ENCODE measurements at places on chromosomes 4 and X.

GRCh38 chrX:9905721-9906120 is 61.4 kb upstream of the CLDN34 start:
- ATAC-seq: peak; percentile 51

DNA sequence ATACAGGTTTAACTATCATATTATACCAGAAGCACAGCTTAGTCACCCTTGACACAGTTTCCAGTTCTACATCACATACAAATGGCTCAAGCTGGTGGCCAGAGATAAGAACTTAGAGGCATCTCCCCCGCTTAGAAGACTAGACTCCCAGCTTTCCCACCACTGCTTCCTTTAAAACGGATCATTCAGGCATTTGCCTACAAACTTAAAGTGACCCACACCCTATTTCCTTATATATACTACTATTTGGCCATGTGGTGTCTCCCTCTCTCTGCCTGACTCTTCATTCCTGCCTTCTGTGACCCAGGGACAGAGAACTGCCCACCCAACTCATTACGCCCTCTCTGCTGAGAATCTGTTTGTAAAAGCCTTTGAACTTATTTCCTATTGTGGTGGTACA is 781.2 kb upstream of the DIAPH2 start:
- ATAC-seq: no peak

- ATAC-seq: no peak
Measured at GRCh38 chr4:101864660-101865059, 74.1 kb downstream of the BANK1 start.

GRCh38 chr4:185256446-185256845 is 47.0 kb downstream of the SNX25 start:
- peak; percentile 39 for ATAC-seq

DNA sequence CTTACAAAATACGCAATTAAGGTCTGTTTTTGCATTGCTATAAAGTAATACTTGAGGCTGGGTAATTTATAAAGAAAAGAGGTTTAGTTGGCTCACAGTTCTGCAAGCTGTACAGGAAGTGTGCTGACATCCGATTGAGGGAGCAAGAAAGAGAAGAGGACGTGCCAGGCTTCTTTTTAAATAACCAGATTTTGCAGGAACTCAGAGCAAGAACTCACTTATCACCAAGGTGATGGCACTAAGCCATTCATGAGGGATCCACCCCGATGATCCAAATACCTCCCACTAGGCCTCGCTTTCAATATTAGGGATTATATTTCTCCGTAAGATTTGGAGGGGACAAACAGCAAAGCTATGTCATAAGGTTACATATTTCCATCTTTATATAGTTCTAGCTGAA is 456.7 kb downstream of the GLUD2 start:
- no peak for ATAC-seq

GRCh38 chr4:2007804-2008670 is 737 bp downstream of the NELFA start:
- ATAC-seq: no peak

DNA sequence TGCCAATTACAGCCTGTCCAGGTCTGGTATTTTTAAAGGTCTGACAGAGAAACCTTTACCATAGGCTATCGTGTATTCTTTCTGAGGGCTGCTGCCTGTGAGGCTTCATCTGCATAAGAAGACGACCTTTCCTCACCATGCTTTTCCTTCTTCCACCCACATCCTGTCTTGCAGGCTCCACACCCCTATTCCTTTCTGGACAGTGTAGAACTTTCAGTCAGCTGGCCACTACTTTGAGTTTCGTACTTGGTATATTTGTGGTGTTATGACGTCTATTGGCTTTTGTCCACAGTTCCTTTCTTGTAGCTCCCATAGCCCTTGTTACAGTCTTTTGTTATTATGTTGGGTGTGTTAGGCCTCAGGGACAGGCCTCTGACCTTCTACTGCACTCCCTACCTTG is 311.4 kb downstream of the RAPGEF2 start:
- ATAC-seq: no peak

GRCh38 chrX:39822133-39822748 is 275.5 kb downstream of the BCOR start:
- ATAC-seq: no peak

- no peak for ATAC-seq
Measured at GRCh38 chr4:133823177-133823576, 378.4 kb downstream of the PABPC4L start.

DNA sequence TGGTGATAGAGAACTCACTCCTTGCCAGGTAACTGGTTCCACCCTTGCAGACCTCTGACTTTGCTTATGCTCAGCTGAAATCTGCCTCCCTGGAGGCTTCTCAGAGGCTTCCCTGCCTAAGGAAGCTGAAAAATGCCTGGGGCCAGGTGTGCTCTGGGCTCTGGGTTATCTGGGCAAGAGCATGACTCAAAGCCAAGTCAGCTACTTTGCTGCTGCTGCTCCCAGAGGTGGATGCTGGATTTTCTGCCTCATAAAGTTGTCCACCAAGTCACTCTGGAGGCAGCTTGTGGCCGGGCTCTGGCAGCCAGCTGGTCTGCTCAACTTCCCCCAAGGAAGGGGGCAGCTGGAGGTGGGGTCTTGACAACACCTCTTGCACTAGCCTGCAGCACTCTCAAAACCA is 132.7 kb downstream of the PJA1 start:
- ATAC-seq: no peak

GRCh38 chr4:121213940-121214339 is 49.8 kb upstream of the TNIP3 start:
- ATAC-seq: peak; percentile 79

DNA sequence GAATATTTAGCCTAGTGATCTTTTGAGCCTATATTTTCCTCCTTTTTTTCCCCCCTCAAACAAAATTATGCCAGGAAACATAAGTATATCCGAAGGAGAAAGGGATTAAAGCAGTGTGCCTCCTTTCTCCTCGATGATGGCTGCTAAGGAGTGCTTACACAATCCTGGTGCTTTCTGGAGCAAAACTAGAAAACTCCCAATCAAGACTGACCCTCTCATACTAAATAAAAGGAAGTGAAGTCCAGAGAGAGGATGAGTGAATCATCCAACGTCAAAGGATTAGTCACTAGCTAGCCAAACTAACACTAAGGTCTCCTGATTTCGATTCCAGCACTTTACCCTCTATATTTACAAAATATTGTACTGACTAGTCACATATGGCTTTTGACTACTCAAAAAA is 146.8 kb downstream of the PPP3CA start:
- ATAC-seq: peak; percentile 92

DNA sequence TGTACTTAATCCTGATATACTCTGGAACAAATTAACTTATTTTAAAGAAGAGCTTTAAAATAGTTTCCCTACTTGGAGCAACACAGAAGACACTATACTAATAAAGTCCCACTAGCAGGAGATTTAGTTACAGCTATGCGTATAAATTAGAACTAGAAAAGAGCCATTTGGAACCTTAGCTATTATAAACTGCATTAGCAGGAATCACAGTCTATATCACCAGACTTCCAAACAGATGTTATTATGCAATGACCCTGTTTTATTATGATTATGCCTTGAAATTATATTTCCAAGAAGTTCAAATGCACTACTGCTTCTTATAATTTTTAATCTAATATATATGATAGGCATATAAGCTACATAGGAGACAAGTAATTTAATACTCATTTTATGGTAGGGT is 95.5 kb upstream of the WDR44 start:
- ATAC-seq: no peak

GRCh38 chr4:88709989-88710388 is 12.4 kb upstream of the NAP1L5 start:
- ATAC-seq: peak; percentile 73

DNA sequence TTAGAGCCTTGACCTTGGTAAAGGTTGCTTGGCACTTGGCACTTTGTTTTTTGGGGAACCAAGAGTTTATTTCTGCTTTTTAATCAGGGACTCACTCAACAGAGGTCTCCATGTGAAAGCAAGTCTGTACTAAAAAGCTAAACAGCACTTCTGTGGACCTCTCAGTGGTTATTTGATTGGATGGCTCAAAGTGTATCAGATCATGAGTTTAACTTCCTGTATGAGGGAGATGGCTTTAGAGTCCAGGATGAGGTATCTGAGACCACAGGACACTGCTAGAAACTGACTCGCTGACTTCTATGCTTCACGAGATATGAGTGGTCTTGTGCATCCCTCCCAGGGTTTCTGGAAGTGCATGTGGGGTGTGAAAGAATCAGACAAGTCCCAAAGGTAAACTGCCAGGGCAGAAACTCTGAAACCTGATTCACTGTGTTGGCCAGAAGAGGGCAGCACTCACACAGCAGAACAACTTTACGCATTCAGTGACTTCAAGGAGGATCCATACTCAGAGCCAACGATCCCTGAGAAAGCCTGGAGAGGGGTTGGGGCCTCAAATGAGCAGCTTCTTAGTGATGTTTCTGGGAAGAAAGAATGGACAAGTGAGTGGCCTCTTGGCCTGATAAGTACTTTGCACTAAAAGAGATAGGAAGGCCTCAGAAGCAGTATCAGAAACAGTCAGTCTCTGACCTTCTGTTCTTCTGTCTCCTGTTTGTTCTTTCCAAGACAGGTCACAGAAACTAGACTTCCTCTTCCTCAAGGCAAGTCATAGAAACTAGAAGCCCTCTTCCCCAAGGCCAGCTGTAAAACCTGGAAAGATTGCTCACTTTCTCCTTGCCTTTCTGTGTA is 220.3 kb upstream of the CXCL13 start:
- peak; percentile 69 for ATAC-seq

DNA sequence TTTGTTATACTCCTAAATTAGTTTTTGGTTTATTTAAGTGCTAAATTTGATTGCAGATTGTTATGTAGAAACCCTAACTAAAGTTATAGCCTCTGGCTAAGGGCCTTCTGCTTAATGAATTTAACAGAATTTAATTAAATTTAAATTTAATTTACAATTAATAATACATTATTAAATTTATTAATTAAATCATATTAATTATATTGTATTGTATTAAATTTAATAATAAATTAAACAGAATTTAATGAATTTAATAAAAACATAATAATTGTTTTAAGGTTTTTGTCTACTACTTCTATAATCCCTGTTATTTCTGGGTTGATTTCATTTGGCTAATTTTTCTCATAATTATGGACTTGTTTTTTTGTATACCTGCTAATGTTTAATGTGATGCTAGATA is 141.9 kb upstream of the TECRL start:
- no peak for ATAC-seq

- ATAC-seq: no peak
Measured at GRCh38 chrX:11953615-11954014, 184.7 kb upstream of the FRMPD4 start.

DNA sequence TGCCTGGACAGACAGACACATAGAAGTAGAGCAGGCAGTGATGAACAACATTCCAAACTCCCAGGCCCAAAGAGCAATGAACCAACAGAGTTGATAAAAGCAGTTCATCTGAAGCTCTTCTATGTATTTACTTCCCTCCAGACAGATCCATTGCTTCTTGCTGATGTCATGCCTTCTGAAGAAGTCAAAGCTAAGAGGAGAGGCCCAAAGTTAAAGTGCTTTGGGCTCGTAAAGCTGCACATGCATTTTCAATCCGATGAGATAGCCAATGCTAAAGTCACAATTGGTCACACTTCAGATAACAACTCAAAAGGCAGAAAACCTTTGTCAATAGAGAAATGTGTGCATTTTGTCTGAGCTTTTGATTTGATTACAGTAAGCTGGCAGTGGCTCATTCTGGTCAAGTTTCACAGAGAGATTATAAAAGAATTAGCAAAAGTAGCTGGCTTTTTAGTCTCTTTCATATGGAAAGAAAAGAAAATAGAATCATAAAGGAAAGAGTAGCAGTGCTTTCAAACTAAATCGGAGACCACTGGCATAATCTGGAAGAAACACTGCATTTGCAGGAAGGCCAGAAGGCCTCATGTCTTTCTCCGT is 82.0 kb downstream of the GPC4 start:
- no peak for ATAC-seq

GRCh38 chr4:23614284-23614892 is 275.5 kb downstream of the PPARGC1A start:
- ATAC-seq: peak; percentile 42

DNA sequence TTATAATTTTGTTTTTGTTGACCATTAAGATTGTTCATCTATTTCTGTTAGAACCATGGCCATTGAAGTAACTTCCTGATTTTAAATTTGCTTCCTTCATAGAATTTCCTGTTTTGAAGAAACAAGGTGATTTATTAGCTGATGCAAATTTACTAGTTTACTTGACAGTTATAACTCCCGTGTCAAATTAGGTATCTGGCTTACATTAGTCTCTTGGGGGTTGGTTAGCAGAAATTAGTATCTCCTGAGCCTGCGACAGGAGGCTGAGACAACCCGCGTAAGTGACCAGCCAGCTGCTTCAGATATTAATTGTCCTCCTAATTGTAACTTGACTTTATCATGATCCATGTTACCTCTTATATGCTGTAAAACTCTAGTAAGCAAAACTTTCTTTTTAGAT is 154.3 kb downstream of the CFAP299 start:
- no peak for ATAC-seq

DNA sequence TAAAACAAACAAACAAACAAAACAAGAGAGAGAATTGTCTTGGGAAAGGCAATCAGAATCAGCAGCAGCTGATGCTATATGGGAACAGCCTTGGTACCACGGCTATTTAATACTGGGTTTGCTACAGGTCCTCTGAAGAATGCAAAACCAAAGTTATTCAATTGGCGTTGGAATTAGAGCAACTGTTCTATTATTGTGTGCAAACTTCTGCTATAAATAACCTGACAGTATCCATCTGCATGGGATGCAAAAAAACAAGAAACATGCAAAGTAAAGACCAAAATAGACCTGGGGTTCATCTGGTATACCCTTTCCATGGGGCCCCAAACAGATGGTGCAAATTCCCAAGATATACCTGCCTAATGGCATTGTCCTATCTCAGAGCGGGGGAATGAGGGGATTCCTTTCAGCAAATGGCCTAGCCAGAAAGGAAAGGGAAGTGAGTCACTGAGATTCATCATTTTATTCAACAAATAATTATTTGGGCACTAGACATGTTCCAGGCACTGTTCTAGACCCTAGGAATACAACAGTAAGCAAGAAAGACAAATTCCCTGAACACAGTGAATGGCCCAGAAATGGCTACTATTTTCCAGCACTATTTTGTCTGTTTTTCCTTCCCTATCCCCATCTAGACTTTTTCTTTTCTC is 268.9 kb downstream of the FBXW7 start:
- no peak for ATAC-seq

DNA sequence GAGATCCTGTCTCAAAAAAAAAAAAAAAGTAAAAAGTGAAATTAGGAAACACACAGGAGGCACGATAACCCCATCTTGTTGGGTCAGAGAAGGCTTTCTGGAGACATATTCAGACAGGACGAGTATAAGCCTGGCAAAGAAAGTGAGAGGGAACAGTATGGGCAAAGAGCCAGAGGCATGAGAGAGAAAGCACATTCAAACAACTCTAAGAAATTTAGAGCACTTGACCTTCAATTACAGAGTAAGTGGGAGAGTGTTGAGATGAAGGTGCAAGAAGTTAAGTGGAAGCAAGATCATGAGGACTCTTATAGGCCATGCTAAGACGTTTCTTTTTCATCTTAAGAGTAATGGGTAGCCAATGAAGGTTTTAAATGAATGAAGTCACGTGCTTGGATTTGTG is 70.4 kb downstream of the ELOVL6 start:
- no peak for ATAC-seq

GRCh38 chr4:62377700-62378099 is 1177.6 kb downstream of the ADGRL3 start:
- no peak for ATAC-seq

GRCh38 chrX:120749141-120749846 is 119.4 kb upstream of the C1GALT1C1 start:
- no peak for ATAC-seq

- no peak for ATAC-seq
Measured at GRCh38 chr4:81030061-81030980, at the start of gene BMP3. Gene BMP3, plus strand, starts transcription at chr4:81030708. Its CDS starts 577 bp downstream, at chr4:81031285.

GRCh38 chr4:184460499-184461285 is 13.7 kb downstream of the IRF2 start:
- no peak for ATAC-seq

Measured in activated T-helper 17 cell treated with anti-CD3 and anti-CD28 coated beads, Interleukin-2, amount 50 U/mL, for 72 hours (primary cell).